ENCODE measurements at places on chromosomes 13 and 19.
A peak's percentile ranks its signal among the peaks of the same experiment; 100 is the strongest.

DNA sequence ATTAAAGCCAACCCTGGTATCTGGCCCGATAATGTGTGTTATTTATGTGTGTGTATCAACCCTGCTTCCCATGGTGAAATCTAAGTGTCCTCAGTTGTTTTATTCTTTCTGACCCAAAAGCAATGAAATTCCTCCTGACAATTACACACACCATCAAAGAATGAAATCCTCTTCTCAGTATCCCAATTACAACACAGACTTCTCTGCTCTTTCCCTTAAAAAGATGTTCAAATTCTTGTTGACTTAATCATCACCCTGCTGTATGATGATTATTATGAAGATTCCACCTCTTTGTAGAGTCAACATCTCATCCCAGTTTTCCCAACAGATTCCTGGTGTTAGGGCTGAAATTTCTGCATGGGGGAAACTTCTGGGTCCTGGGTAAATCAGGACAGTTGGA is 8.9 kb upstream of the TRPC4 start:
- DNase-seq: no peak

DNA sequence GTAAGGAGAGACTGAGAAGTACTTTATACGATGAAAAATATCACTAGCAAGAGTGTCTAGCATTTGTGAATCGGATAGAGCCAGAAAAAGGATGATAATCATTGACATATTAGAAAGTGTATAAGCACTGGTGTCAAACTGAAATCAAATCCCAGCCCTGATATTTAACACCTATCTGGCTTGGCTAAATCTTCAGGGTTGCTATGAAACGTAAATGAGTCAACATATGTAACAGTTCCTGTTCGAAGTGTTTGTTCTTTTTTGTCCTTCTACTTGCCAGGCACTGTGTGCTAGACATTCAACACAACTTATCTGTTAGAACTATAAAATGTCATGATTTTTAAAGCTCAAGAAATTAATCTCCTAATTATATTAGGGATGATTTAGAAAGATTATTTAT is 40.8 kb downstream of the SERPINE3 start:
- no peak for DNase-seq

- peak; percentile 85 for DNase-seq
These were observed 111.1 kb downstream of the COG6 start for GRCh38 chr13:39766464-39767158.

DNA sequence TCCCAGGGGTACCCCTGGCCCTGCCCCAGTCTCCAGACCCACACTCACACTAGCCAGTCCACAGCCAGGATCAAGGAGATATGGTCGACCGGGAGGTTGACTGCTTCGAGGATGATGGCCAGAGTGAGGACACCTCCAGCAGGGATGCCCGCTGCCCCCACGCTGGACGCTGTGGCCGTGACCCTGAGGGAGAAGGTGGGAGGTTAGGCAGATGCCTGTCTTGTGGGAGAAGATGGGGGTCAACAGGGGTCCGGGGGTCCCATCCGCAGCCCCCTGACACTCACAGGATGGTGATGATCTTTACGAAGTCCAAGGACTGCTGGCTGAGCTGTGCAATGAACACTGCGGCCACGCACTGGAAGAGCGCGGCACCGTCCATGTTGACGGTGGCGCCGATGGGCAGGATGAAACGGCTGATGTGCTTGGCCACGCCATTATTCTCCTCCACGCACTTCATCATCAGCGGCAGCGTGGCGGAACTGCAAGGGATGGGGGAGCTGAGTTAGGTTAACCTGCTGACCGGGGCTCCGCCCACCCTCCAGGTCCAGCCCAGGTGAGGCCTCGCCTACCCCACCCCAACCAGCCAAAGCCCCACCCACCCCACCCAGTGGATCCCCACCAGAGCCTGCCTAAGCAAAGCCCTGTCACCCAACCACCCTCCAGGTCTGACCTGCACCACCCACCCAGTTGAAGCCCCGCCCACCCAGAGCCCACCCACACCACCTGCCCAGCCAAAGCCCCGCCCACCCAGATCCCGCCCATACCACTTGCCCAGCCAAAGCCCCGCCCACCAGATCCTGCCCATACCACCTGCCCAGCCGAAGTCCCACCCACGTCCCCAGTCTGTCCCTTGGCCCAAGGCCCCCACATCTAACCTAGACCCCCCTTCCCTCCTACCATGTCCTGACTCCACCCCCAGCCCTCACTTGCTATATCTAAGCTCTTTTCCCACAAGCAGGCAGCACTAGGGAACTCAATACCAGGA is 11.2 kb downstream of the SLC1A5 start:
- DNase-seq: no peak

DNA sequence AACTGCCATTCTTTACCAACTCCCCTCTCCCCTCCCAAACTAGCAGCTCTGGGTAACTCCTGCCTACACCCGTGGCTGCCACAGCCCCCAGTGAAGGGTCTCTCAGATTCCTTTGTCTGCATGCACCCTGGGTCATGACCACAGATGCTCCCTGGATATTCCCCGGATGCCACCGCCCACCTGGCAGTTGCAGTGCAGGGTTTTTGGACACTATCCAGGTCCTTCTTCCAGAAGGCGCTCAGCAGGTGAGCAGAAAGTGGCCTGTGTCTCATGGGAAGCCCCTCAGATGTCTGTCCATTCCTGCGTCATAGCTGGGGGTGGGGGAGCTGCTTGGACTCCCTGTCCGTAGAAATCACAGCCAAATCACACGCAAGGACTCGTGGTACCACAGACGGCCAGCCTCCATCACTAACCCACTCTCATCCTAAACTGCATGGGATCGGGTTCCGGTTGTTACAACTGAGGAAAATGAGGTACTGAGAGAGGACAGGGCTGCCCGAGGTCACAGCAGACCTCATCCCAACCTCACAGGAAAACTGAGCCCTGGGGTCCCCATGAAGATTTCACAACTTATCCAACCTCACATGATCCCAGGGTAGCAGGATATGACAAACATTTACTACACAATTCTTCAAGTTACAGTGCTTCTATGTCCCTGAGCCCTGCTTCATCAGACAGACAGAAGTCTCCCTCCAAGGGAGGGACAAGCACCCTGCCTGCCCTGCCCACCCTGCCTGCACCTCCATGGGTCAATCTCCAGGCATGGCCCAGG is 38.6 kb downstream of the ELL start:
- peak; percentile 60 for DNase-seq

DNA sequence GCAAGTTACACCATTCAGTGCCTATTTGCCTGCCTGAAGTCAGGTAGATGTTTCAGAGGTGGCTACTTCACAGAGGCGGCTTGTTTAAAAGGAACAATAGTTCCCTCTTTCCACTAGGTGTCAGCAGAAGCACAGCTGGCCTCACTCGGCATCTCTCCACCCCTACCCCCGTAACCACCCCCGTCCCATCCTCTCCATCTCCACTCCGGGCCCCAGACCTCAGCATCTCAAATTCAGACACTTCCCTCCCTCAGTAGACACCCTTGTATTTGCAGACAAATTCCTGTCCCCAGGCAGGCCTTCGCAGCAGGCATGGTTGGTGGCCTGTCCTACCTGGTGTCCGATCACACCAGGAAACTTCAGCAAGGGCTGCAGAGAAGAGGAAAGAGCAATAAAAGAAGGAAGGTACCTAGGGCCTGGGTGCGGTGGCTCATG is 9.1 kb upstream of the DPP9 start:
- DNase-seq: no peak

DNA sequence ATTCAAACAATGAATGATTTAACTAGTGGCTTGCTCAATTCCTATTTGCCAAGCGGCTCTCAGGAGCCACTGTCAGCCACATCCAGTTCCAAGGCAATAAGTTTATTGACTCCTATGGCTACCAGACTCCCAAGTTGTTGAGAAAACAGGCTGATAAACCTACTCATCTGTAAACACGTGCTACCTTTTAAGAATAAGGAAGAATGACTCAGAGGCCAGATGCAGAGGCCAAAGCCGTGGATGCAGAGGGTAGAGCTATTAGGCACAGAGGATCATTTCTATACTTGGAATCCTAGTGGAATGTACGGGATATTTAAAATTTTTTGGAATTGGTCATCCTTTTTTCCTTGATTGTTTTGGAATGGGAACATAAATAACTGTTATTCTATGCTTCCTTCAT is 1921.1 kb downstream of the OLFM4 start:
- DNase-seq: no peak

GRCh38 chr13:24651718-24652345 is 28.4 kb upstream of the ATP12A start:
- no peak for DNase-seq

DNA sequence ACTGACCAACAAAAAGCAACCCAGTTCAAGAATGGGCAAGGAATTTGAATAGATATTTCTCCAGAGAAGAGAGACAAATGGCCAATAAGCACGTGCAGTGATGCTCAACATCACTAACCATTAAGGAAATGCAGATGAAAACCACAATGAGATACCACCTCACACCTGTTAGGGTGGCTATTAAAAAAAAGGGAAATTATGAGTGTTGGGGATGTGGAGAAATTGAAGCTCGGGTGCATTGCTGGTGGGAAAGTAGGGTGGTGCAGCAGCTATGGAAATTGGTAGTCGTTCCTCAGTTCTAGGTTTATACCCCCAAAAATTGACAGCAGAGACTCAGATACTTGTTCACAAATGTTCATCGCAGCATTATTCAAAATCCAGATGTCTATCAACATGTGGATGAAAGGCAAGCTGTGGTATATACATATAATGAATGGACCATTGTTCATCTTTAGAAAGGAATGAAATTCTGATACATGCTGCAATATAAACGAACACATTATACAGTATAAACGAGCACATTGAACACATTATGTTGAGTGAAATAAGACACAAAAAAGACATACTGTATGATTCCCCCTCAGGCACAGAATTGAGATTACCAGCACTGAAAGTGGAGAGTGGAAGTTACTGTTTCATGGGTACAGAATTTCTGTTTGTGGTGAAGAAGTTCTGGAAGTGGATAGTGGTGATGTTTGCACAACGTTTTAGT is 927 bp downstream of the CHAMP1 start:
- no peak for DNase-seq

DNA sequence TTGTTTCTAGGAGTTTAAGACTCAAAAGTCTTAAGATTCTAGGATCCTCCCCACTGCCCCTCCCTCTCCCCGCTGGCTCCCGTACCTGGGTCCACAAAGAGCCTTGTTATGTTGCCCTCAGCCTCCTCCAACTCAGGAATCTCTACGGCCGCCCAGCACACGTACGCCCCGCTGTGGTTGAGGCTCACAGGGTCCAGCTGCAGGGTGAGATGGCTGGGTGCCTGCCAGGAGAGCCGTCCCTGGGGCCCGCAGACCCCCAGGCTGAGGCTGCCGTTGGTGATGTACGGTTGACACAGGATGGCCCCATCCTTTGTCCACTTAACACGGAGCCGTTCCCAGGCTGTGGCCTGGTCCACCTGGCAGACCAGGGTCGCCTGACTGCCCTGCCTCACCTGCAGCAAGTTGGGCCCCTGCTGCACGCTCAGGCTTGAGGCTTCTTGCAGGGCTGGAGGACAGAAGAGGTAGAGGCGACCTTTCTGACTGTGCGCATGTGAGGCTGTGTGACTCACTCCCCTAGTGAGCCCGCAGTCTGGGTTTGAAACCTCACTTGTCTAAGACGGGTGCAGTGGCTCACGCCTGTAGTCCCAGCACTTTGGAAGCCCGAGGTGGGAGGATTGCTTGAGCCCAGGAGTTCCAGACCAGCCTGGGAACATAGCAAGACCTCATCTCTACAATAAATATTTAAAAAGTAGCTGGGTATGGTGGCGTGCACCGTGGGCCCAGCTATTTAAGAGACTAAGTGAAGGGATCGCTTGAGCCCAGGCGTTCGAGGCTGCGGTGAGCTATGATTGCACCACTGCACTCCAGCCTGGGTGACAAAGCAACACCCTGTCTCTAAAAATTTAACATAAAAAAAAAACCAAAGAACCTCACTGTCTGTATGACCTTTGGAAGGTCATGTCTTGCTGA is 4.0 kb downstream of the TMIGD2 start:
- no peak for DNase-seq

DNA sequence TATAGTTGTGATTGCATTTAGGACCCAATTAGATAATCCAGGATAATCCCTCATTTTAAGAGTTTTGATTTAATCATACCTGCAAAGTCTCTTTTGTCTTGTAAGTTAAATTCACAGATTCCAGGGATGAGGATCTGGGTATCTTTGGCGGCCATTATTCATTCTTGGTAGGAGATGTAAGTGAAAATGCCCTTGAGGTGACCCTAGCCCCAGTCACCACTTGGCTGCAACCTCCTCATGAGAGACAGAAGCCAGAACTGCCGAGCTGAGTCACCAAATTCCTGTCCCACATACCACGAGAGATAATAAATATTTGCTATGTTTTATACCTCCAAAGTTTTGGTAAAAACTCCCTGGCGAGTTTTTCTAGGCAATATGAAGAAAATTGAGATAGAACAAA is 389.4 kb downstream of the RFC3 start:
- DNase-seq: no peak

- DNase-seq: no peak
These were observed 8.1 kb downstream of the BEST2 start for GRCh38 chr19:12759686-12760085.

DNA sequence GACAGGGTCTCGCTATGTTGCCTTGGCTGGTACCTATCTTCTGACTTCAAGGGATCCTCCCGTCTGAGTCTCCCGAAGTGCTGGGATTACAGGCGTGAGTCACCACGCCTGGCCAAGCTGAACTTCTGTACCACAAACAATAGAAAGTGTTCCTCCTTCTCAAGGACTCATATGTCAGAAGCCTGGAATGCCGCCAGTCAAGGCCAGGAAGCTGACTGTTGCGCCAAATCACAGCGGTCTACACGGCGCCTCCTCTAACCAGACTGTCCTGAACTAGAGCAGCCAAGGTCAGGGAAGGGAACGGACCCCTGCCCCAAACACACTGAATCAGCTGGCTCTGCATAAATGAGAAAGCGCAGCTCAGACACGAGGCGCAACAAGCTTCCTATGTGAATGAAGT is 14.6 kb downstream of the RAB20 start:
- DNase-seq: no peak

GRCh38 chr19:18193388-18194180 is 566 bp downstream of the MPV17L2 start:
- no peak for DNase-seq

DNA sequence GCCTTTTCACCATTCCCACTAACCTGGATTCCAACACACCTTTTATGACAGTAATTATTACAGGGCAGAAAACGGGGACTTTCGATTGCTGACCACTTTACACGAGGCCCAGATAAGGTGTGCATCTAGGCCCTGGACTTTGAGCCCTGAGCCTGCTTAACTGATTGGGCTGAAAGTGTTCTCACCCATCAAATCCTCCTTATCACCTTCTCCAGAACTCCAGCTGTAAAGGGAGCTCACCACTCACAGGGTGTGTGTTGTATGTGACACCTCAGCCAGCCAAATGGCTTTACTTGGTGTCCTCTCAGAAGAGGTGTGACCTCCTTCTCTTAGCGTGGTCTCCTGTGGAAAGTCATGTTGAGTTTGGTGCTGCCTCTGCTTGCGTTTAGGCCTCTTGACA is 36.5 kb downstream of the SIPA1L3 start:
- no peak for DNase-seq

GRCh38 chr13:93744033-93744432 is 517.4 kb downstream of the GPC6 start:
- DNase-seq: no peak

DNA sequence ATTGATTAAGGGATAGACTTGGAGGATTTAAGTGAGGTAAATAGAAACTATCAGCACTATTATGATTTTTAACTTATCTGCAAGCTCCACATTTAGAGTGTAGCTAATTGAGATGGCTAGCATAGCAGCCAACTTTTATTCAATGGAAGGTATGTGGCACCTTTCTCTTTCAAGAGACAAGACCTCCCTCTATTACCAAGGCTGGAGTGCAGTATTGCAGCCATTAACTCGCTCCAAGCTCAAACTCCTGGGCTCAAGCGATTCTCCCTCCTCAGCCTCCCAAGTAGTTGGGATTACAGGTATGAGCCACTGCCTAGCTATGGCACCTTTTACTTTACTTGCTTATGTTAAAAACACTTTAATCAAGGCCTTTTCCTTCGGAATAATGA is 8.2 kb downstream of the TPT1 start:
- DNase-seq: no peak
